ENCODE measurements at places on chromosomes 2 and 18.

DNA sequence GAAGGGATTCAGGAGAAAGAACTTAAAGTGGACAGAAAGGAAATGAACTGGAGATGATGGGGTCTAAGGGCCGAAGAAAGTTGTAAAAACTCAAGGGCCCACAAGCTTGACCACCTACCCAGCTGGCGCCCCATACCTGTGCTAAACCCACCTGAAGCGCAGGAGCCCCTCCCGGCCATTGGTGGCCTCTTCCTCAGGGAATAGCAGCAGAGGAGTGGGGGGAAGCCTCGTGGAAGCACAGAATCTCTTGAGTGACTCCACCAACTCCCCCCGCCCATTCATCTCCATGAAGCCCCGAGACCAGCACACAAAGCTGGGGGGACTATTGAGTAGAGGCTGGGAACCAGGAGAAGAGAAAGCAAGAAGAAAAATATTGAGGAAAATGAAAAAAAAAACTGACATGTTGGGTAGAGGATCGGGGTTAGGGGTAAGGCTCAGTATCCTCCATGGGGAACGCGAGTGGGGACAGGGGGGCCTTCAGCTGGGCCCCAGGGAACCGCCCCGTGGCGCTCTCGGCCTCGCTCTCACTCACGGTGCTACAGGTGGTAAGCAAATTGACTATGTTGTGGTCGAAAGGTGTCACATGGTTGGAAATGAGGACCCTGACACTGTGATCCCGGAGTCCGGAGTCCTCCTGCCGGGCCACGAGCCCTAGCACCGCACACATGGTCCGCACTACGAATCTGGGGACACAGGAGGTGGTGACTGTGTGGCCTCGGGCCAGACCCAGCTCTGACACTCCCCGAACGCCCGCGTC lies 728 bp downstream of the AUP1 start:
- DNase-seq: no peak

- DNase-seq: no peak
Observed at GRCh38 chr2:169139993-169140767, 70.8 kb downstream of the DHRS9 start.

- DNase-seq: no peak
Observed at GRCh38 chr18:8937160-8938094, 165.1 kb upstream of the NDUFV2 start.

- no peak for DNase-seq
Observed at GRCh38 chr18:79607361-79607952, 72.1 kb upstream of the CTDP1 start.

DNA sequence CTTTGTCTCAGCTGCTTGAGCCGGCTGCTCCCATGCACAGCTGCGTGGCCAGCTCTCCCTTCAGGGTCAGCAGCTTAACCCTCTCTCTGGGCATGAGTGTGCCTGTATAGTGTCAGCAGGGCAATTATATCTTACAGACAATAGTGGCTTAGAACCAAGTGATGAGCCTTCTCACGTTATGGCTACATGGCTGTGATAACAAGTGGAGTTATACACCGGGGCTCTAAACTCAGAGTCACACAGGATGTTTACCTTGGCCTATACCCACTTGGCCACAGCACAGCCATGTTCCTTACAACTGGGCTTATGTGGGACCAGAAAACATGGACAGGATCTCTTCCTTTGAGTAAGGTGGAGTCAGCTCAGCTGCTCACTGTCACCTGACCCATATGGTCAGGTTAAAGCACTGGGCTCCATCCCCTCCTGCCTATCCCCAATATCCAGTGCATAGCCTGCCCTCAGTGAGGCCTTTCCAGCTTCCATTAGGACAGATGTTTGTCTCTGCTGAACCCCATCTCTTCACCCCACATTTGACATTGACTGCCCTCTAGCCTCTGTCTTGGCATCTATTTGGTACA lies 294.2 kb upstream of the NCKAP5 start:
- no peak for DNase-seq

- DNase-seq: no peak
Observed at GRCh38 chr2:188478724-188479123, 187.1 kb downstream of the GULP1 start.

DNA sequence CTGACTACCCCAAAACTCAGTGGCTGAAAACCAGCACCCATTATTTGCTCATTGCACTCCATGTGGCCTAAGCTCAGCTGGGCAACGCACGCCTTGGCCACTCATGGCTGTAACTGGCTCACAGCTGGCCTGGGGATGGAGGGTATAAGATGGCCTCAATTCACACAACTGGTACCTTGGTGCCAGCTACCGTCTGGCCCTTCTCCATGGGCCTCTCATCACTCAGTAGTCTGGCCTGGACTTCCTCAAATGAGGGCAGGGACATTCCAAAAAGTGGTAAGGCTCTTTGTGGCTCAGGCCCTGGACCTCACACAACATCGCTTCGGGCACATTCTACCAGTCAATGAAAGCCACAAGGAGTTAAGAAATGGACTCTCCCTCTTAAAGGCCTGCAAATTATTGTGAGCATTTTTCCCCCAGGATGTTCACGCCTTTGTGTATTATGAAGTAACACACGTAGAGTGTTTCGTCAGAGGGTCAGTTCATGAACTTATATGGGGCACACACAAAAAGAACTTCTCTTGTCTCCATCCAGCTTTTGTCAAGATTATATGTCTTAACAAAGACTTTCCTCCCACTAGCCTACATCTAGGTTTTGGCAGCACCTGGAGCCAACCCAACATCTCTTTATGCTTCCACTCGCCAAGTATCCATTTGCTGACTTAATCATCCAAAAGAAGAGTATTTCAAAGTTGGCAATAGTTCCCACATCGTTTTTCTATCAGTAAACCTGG lies 145.2 kb downstream of the CCBE1 start:
- DNase-seq: no peak

GRCh38 chr18:78792736-78793135 lies 186.9 kb upstream of the SALL3 start:
- no peak for DNase-seq

- DNase-seq: no peak
Observed at GRCh38 chr2:179263446-179264367, 925 bp downstream of the SESTD1 start.

- no peak for DNase-seq
Observed at GRCh38 chr2:112204411-112204810, 50.4 kb downstream of the ZC3H8 start.

- no peak for DNase-seq
Observed at GRCh38 chr18:7608781-7609201, 41.7 kb downstream of the PTPRM start.

DNA sequence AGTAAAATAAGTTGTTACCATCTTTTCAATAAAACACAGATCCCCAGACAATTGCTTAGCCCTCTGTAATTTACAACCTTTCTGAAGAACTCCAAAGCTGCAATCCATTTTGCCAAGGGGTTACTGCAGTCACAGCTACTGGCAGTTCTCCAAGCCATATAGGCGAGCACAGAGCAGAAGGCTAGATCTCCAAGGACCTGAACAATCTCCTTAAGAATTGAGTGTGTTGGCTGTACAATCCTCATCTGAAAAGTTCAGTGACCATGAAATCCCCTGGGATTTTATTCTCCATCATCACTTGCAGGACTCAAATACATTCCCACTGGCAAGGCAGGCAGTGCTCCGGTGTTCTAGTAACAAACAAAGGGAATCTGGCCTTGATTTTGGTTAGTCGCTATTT lies 103.9 kb upstream of the LRP1B start:
- no peak for DNase-seq

DNA sequence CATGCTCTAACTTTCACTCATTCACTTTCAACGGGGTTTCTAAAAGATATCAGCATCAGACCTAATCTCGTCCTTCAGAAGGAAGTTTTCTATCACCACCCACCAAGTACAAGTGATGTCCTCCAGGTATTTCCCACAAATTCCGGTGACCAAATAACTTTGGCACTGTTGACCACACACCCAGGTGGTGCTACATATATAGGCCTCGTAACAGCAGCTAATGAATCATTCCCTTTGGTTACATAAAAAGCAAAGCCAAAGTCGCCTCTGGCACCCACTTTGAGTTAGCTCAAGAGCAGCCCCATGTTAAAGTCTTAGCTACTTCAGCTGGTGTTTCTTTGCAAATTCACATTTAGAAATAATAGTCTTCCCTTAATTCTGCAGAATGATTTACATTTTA lies 138.2 kb upstream of the OSR1 start:
- no peak for DNase-seq

DNA sequence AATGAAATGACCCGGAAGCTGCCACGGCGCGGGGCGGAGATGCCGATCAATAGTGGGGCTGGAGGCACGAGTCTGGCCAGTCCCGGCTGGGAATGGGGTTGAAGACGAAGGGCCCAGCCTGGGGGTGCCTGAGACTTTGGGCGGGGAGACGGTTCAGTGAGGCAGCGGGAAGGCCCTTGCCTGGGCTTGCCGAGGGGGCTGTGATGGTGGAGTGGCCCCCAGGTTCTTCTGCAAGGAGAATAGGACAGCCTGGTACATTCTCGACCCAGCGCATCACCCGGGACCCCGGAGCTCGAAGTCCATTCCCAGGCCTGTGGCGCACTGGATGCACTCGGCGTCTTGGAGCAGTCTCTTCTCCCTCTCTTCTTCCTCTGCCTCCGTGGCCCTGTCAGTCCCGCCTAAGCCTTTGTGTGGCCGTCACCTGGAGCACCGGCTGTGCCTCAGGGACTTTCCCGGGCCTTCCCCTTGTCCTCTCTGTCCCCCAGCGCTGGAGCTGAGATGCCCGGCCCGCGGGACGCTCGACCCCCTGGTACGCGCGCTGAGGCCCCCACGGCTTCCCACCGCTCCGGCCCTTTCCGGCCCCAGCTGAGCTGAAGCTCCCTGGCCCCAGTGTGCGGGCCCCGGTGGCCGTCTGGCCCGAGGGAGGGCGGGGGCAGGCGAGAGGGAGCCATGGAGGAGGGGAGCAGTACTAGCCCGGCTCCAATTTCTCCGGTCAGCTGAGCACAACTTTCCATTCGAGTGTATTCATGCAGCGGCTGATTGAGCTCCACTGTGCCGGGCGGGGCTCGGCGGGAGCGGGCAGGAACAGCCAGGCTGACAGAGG lies 8.0 kb downstream of the SIX3 start:
- DNase-seq: no peak

DNA sequence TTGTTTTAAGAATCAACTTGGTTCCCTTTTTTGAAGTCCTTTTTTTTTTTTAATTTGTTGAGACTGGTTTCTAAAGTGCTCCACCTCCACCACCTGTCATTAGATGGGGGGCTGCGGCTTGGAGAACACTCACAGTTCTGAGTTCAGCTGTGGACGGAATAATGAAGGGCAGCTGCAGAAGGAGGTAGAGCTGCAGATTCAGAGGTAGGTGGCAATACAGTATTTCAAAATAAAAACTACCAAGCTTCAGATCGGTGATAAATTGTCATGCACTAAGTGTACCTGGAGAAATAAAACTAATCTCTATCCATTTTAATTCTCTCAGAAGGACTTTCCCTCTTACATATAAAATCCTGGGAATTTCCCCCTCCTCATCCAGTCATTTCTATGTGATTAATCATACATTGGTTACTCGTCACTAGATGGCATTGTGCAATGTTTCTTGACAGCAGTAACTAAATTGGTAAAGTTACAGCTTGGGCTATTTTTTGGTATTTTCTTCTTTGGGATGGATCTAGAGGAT lies 81.1 kb upstream of the SLC39A10 start:
- no peak for DNase-seq

DNA sequence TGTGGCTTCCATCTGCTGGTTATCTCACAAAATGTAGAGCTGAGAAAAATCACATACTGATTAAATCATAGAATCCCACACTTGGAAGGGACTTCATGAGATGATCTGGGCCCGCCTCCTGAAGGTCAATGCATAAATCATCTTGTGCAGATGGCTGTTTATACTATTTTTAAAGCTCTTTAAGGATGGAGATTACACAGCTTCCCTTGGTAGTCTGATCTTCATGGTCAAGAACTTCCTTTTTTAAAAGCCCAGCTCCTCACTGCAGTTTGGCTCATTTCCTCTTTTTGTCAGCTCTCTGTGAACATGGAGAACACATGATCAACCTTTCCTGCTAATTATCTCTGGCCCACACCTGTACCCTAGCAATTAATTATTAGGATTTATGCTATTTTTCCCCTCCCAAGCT lies 25.9 kb downstream of the GCG start:
- no peak for DNase-seq

DNA sequence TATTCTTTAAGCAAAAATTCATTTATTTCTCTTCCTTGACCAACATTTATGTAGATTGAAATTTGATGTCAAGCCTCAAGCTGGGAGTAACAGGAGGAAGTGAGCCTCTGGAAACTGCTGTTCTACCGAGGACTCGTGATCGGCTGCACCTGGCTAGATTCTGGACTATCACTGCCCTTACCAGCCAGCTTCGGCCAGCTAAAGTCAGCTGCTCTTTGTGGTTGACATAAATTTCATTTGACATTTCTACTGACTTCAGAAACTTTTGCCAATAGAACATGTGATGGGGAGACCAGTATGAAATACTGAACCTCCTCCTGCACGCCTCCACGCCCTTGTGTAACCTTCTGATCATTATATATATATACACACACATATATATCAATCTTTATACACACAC lies 74.2 kb upstream of the RGPD5 start:
- DNase-seq: no peak

DNA sequence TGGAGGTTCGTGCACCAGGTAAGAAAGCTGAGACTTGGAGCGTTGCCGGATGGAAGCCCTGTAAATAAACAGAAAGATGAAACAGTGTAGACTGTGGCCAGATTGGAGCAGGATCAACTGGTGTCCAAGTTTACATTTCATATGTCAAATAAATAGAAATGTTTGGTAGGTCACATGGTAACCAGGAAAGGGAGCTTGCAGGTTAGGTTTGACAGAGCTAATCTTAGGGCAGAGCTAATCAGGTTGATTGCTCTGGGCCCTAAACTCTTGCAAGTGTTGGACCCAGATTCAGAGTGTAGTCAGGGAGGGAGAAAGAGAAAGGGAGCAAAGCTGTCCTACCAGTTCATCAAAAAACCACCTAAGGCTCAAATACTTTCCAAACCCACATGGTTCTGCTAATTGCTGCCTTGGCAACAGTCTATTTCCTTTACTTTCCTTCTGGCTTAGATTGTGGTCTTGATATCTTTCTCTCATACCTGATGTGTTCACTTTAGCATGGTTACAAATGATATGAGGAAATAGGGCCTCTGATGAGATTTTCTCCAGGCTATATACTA lies 63.2 kb downstream of the G6PC2 start:
- DNase-seq: no peak

- no peak for DNase-seq
Observed at GRCh38 chr2:100674666-100675065, 111.9 kb downstream of the PDCL3 start.

DNA sequence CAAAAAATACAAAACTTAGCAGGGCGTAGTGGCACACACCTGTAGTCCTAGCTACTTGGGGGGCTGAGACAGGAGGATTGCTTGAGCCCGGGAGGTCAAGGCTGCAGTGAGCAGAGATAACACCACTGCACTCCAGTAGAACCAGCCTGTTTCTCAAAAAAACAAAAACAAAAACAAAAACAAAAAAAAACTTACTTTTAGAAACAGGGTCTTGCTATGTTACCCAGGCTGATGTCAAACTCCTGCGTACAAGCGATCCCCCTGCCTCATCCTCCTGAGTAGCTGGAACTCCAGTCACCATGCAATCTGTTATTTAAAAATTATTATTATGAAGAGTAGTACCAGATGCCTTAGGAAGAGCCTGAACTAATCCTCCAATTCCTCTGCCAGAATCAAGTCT lies 35.0 kb upstream of the GLI2 start:
- DNase-seq: no peak

Data from effector CD8-positive, alpha-beta T cell (primary cell).